CD4-positive, alpha-beta T cell treated with Interleukin-2 at 100 ng/mL for 4 hours (primary cell): ENCODE measurements at places on chromosomes 16 and 17.

- no peak for DNase-seq
Measured at GRCh38 chr17:80283116-80283852, 22.6 kb downstream of the RNF213 start.

- DNase-seq, result no peak
Measured at GRCh38 chr16:27242868-27243590, 25.5 kb downstream of the NSMCE1 start.

- DNase-seq, result no peak
Measured at GRCh38 chr17:76695059-76695831, 15.5 kb downstream of the MXRA7 start.

DNA sequence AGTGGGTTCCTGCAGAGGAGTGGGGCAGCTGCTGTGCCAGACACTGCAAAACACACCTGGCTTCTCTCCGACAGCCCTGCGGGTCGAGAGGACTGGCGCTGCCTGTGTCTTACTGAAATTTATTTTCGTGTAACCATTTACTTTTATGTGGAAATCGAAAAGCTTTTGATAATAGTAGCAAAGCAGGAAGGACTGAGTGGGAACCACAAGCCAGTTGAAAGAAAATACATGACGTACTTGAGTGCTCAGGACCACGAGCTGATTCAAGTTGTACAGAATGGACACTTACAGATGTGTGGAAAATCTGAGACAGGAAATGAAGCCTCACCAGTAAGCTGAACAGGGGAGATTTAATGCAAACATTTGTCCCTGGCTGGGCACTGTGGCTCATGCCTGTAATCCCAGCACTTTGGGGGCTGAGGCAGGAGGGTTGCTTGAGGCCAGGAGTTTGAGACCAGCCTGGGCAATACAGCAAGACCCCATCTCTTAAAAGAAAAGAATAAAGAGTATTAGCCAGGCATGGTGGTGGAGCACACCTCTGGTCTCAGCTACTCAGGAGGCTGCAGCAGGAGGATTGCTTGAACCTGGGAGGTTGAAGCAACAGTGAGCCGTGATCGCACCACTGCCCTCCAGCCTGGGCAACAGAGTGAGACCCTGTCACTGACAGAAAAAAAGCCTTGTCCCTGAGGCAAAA lies 11.3 kb upstream of the RPL13 start:
- DNase-seq, result peak; percentile 10
